HCT116 (cell line): ENCODE measurements at places on chromosomes 1 and 21. TPM values are rescaled to one million over a fixed set of nuclear protein-coding genes. Genes with fewer than 3 reads are reported as not detected.

DNA sequence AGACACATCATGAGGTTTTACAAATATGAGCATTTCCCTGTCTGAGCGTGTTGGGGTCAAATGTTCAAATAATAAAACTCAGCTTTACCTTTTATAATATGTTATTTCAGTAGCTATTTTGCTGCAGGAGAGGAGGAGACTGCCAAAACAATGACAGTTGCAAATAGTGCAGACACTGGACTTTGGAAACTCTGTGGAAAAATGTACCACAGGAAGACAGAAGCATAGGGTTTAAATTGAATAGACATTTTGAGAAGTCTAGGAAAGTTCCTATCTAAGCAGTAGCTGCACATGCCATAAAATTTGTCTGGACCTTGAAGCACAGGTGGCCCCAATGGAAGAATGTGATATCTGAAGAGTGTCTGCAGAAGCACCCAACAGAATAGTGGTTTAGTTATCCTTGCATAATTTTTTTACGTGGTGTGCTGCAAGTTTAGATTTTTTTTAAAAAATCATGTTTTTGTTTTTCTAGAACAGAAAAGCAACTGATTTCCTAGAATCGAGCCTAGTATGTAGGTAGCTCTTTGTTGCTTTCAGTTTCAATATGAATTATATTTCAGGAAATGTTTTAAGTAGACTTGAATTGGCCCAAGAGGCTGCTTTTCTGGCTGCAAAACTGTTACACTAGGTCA lies 14.0 kb upstream of the GBP5 start:
- no peaks in the 10 kb centered on the region for H3K4me1 ChIP-seq
- no peaks in the 10 kb centered on the region for H3K27me3 ChIP-seq
- H3K36me3 ChIP-seq: no peaks in the 10 kb centered on the region
- no peak for DNase-seq

- H3K36me3 ChIP-seq: no peaks in the 10 kb centered on the region
- no peak overlapping the region for H3K27ac ChIP-seq
- peaks cover 21% of the 10 kb centered on the region for H3K4me1 ChIP-seq
- H3K27me3 ChIP-seq: no peaks in the 10 kb centered on the region
- H3K4me3 ChIP-seq: no peak overlapping the region
These were observed 130.4 kb upstream of the ETS2 start for GRCh38 chr21:38675182-38675824.

DNA sequence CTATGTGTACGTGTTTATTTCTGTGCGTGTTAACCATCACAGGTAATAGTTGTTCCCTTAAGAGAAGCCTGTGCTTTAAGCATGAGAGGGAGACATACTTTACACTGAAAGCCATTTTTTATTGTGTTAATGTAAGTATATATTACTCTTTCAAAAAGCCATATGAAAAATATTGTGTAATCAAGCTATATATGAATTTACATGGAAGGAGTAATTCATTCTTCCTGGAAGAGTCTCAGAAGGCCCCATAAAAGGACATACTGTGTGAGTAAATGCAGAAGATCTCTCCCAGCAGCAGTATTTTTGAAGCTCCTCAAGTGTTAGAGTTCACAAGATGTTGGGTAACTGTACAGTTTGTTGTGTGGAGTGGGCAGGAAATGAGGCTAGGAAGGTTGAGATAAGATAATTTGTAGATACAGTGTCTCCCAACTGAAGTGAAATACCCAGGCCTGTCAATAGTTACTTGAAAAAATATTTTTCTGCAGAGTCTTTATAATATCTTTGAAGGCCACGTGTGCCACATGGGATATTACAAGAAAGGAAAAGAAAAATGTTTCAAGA lies 138.3 kb downstream of the PTGER3 start:
- H3K36me3 ChIP-seq: no peaks in the 10 kb centered on the region
- no peak overlapping the region for H3K27ac ChIP-seq
- no peak for DNase-seq
- no peaks in the 10 kb centered on the region for H3K4me1 ChIP-seq

CD1B gene
- not detected for total RNA-seq
